Activated naive CD4-positive, alpha-beta T cell treated with anti-CD3 and anti-CD28 coated beads, Interleukin-2, amount 10 ng/mL, durations not matched to agents 5 hours and 36 hours (primary cell): ENCODE measurements at places on chromosomes 11 and 22. TPM values are rescaled to one million over a fixed set of nuclear protein-coding genes. Genes with fewer than 3 reads are reported as not detected.

Gene IRAG1
- total RNA-seq = not detected

Gene MMP27
- total RNA-seq = not detected

Gene RHBDD3
- total RNA-seq = 22.7 TPM

Gene SAA2
- total RNA-seq = not detected

Gene GRAMD4
- 54.4 TPM for total RNA-seq

Gene ZNF280B
- 1.9 TPM for total RNA-seq

Gene FGF19
- not detected for total RNA-seq

Gene NECTIN1
- 0.46 TPM for total RNA-seq

Gene TIGD3
- total RNA-seq = 0.75 TPM

Gene CNIH2
- total RNA-seq = 2.6 TPM

Gene TMPRSS5
- total RNA-seq = 1.2 TPM

Gene RAB38
- total RNA-seq = 0.82 TPM

Gene GGTLC2
- not detected for total RNA-seq

Gene ELF5
- total RNA-seq = not detected

Gene HOATZ
- not detected for total RNA-seq

Gene ARHGAP42
- 0.40 TPM for total RNA-seq

Gene CRY2
- total RNA-seq = 28.4 TPM

Gene PLA2G3
- not detected for total RNA-seq

Gene TUB
- total RNA-seq = 0.03 TPM

Gene B4GALNT4
- total RNA-seq = 2.5 TPM

Gene DLG2
- 1.1 TPM for total RNA-seq

Gene TIMM10B
- total RNA-seq = 40.9 TPM

Gene SCGB1D2
- not detected for total RNA-seq

Gene LYVE1
- total RNA-seq = not detected

Gene CTSW
- total RNA-seq = 47.2 TPM

Gene ELFN2
- 0.53 TPM for total RNA-seq

Gene OR56B1
- total RNA-seq = 0.40 TPM

Gene CHRDL2
- total RNA-seq = not detected
